HCT116 (cell line): ENCODE measurements at places on chromosomes 16 and 17. TPM values are rescaled to one million over a fixed set of nuclear protein-coding genes. Genes with fewer than 3 reads are reported as not detected.

Gene SLC38A8
- not detected for total RNA-seq

Gene WNT9B
- not detected for total RNA-seq

Gene TBC1D3B
- 11.3 TPM for total RNA-seq

Gene SDF2
- 41.3 TPM for total RNA-seq

Gene NPLOC4
- total RNA-seq: 137 TPM

- no peak for DNase-seq
These were observed 7.9 kb upstream of the WFIKKN1 start for GRCh38 chr16:622920-623280.

DNA sequence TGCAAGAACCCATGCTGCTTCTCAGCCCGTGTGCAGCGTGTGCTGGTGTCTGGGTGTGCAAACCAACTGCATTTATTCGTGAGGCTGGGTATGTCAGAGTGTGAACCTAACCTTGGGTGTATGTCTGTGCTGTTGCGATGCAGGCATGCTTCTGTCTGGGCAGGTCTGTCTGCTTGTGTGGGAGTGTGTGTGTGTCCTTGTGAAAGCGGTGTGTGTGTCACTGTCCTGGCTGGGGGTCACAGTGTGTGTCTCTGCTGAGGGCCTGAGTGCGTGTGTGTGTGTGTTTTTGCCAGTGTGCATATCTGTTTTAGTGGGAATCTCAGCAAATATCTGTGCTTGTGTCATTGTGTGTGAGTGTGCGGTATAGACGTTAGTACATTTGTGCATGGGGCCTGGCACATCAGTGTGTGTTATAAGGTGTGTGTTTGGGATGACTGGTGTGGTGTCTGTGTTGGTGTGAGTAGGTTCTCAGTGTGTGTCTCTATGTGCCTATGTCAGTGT lies 121.8 kb downstream of the CYLD start:
- no peak for DNase-seq

DNA sequence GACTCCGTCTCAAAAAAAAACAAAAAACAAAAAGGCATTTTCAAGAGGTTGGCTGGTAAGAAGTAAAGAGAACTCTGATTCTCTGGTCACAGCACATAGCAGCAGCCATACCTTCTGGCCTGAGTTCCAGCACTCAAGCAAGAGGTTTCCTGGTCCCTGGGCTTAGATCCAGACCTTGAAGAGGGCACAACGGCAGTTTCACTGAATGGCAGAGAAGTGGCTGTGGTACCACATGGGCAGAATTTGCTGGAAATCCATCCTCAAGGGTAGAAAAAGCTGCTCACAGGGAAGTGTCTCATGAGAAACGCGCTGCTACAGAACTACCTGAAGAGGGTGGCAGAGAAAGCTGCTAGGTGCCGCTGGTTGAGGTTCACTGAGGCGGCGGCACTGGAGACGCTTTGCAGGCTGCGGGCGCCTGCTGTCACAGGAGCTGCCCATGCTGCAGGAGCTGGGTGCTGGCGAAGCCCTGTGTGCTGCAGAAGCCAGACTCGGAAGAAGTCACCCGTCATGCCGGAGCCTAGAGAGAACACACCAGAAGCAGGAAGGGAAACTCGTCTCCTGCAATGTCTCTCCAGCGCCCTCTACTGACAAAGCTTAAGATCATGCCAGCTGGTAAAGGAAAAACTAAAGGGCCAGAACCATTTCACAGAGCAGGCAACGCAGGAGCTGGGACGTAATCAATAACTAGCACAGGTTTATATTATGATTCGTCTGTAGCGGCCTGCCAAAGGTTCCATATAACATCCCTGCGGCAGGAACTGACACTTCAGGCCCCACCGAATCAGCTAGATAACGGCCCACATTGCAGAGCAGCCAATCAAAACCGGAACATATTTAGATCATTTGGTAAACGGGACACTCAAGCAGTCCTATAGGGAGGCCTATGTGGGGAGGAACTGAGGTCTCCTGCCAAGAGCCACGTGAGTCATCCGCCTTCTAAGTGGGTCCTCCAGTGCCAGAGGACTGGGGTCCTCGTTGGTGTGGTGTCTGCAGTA lies 5.4 kb upstream of the ZNF213 start:
- no peak for DNase-seq

DNA sequence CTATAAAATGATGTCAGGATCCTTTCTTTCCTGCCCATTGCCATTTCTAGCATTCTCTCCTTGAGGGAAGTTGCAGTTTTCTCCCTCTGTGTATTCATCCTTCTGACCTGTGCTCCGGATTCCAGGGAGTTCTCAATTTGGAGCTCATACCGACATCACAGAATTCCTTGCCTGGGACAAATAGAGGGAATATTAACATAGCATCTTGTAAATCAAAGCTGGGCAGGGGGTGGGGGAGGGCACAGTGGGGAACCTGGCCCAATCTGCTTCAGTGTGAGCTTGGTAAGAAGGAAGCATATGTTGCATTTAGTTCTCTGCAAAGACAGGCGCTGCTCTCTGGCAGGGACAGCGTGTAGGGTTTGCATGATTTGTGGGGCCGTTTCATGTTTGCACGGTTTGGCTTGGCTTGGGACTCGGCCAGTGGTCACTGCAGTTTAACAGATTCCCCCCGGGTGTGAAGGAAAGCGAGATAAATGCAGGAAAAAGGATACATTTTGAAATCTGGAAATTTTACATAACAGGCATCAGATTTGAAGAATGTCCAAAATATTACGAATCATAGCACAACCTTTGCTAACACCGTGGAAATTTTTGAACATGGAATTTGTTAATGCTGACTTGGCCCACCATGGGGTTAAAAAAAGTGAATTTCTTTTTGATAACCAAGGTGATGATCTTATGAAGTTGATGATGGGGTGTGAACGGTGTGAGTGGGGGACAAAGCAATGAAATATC lies 178.0 kb downstream of the WWOX start:
- no peak for DNase-seq

GRCh38 chr16:56849690-56850680 lies 15.0 kb upstream of the SLC12A3 start:
- DNase-seq: no peak

- no peak for DNase-seq
These were observed 200.5 kb upstream of the NLRP1 start for GRCh38 chr17:5784791-5785190.

- DNase-seq: no peak
These were observed 397 bp downstream of the NCOR1 start for GRCh38 chr17:16215002-16215272.
